ENCODE measurements at places on chromosomes 6 and 20. TPM values are rescaled to one million over a fixed set of nuclear protein-coding genes. Genes with fewer than 3 reads are reported as not detected.
A peak's percentile ranks its signal among the peaks of the same experiment; 100 is the strongest.

The ADGRB3 gene
- total RNA-seq, result not detected

- H3K27me3 ChIP-seq, result no peaks in the 10 kb centered on the region
- no peak overlapping the region for H3K27ac ChIP-seq
- H3K4me3 ChIP-seq, result no peak overlapping the region
- H3K36me3 ChIP-seq, result no peaks in the 10 kb centered on the region
- H3K4me1 ChIP-seq, result no peaks in the 10 kb centered on the region
- DNase-seq, result no peak
These were observed 27.8 kb upstream of the GFRAL start for GRCh38 chr6:55299286-55299985.

GRCh38 chr6:53065266-53066076 is at the start of gene FBXO9:
Gene FBXO9 (plus strand): TSS chr6:53065404. CDS start chr6:53065790, 386 bp downstream.
- H3K27me3 ChIP-seq, result no peaks in the 10 kb centered on the region
- H3K4me3 ChIP-seq, result peak within 1 kb of the TSS; percentile 99
- no peaks in the 10 kb centered on the region for H3K36me3 ChIP-seq

- no peaks in the 10 kb centered on the region for H3K4me1 ChIP-seq
- no peak overlapping the region for H3K4me3 ChIP-seq
- DNase-seq, result no peak
- no peaks in the 10 kb centered on the region for H3K36me3 ChIP-seq
- no peaks in the 10 kb centered on the region for H3K27me3 ChIP-seq
These were observed 72.0 kb downstream of the BLOC1S5 start for GRCh38 chr6:7992002-7992815.

The TRIM38 gene
- 29.3 TPM for total RNA-seq

All from T-cell (primary cell).